Lower leg skin (tissue), 4 donors: ENCODE measurements at places on chromosomes 3 and 15.
A peak's percentile ranks its signal among the peaks of the same experiment; 100 is the strongest.

DNA sequence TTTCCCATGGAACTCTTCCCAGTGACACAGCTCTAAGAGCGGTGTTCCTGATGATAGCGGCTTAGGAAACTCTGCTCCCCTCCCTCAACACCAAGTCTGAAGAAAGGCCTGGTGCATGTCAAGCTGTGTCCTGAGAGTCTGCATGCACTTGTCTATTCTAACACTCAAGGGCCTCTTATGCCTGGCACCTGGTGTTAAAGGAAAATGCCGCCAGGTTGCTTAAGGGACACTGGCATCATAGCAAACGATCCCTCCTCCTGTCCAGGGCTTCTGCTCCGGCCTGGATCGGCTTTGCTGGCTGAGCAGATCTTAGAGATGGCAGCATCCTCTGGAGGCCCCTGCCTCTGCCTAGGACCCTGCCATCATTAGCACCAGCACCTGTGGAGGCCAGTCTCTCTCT, 121.7 kb downstream of the MEGF11 start:
- DNase-seq: no peak

DNA sequence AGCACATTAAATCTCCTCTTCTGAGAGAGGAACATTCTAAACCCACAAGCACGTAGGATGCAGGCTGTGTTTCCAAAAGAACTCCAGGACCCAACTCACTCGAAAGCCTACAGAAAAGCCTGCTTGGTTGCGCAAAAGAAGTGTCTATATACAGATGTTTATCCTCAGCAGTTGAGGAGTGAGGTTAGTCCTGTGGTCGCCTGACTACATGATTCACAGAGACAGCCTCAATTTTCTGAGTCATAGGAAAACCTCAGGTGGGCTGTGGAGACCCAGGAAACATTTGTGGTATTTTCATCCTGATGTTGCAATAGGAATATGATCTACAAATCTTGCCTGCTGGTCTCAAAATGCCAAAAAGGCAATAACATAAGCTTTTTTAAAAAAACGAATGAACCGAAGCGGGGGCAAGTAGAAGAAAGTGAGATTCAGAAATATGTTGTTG, 183.8 kb upstream of the THRB start:
- DNase-seq: no peak

GRCh38 chr3:64291345-64291744, 66.1 kb upstream of the PRICKLE2 start:
- peak; percentile 91 for DNase-seq

- DNase-seq: peak; percentile 49
These were observed at the start of gene NPAP1 for GRCh38 chr15:24675332-24676144. NPAP1 (plus strand) TSS chr15:24675775; CDS start chr15:24675868, 93 bp downstream.

- no peak for DNase-seq
These were observed 1136.1 kb downstream of the OTOL1 start for GRCh38 chr3:162632672-162633071.

GRCh38 chr15:90209591-90209990, 8.5 kb downstream of the SEMA4B start:
- no peak for DNase-seq

- DNase-seq: peak; percentile 85
These were observed 220.2 kb downstream of the SHQ1 start for GRCh38 chr3:72628065-72628464.

DNA sequence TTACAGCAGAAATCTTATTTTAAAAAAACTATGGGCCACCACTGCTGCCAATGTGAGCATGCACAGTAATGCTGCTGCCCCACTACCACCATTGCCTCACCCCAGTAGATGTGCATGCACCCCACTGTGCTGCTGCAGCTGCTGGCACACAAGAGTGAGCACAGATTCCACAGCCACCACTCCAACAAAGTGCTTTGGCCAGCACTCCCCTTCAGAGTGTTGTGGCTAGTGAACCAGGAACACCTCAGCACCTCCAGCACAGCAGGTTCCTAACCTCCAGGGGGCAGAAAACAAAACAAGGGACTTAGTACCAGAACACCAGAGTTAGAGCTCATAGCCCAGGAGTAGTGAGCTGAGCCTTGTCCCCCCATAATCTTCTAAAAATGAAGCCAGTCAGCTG, 629.6 kb downstream of the PYDC2 start:
- no peak for DNase-seq

- no peak for DNase-seq
These were observed 12.2 kb downstream of the CLN6 start for GRCh38 chr15:68217341-68217740.
